Naive B cell (primary cell): ENCODE measurements at places on chromosomes 5 and 9.

DNA sequence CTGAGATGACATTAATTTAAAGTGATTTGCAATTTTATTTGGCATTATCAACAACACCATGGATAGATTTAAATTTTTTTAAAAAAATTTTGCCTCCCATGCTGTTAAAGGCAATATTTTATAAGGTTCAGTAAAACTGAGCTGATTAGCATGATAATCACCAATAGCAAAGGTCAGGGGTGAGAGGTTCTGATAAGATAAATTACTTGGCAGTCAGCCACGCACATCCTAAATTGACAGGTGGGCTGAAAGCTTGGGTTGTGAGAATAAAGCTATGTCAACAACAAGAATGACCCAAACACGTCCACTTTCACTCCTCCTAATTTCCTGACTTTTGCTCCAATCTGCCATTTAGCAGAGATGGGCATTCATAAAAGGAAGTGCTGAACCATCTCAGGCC lies 127.1 kb downstream of the LHFPL2 start:
- no peak for DNase-seq

DNA sequence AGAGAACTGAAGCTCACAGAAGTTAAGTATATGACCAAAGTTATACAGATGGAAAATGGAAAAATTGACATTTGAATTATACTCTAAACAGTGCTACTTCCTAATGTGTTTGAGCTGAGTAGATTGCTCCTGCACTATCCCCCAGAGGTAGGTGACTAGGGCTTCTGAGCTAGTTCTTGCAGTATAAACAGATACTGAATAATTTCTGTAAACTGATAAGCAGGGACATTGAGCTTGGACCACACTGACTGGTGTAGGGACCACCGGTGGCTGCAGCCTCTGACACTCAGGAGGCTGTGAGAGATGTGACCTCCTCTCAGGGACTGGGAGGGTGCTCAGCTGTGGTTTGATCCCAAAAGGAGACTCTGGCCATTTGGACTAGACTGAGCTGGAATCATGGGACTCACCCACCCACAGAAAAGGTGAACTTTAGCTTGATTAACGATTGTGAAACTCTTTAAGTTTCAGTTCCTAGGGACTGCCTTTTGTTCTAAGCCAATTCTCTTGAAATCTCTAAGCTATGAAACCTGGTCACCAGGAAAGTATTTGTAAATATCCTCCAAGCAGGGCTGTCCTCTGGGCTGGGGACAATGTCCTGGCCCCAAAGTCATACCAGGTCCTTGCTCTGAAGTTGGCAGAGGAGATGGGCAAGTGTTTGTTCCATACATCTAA lies 291.5 kb downstream of the SEC61B start:
- DNase-seq, result peak; percentile 20

GRCh38 chr5:97545886-97546535 lies 363.0 kb upstream of the RIOK2 start:
- no peak for DNase-seq

GRCh38 chr9:110040788-110041187 lies 167.2 kb downstream of the C9orf152 start:
- no peak for DNase-seq

GRCh38 chr9:32200241-32200640 lies 184.2 kb upstream of the ACO1 start:
- DNase-seq, result no peak
